ENCODE measurements at places on chromosomes 3 and 15.
A peak's percentile ranks its signal among the peaks of the same experiment; 100 is the strongest.

DNA sequence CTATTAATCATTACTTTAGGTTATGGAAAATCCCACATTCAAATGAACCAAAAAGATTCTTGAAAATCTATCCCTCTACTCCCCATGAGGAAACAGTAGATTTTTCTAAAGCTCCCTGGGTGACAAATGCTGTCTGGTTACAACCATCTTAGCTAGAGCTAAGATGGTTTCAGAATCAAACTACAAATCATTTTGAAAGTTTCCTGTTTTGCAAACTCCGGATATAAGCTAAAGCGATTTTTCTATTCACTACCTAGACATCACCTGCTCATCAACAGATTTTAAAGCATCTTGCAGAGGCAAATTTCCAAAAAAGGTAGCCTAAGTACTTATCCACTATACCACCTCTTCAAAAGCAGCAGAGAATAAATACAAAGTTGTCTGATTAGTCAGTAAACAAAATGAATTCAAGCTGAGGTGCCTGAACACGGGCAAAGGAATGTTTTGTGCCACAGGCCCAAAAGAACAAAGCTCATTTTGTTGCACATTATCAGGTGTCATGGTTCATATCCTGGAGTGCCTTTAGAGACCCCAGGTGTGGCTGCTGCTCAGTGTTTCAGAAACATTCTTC lies 204.9 kb downstream of the TNIK start:
- DNase-seq, result no peak

DNA sequence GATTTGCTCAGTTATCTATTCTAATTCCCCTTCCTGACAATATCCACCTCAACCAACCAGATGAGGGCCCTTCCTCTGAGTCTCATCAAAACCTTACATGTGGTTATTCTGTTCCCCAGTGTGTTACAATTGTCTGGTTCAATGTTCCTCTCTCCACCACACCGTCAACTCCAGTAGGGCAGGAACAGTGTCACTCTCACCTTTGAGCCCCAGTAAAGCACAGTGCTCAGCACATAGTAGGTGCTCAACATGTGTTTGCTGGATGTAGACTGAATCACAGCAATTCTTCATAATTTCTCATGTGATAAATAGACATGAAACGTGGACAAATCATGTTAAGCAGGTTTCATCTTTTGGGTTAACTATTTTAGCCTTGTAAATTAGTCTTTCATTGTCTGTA lies 103.0 kb upstream of the EIF1B start:
- no peak for DNase-seq

DNA sequence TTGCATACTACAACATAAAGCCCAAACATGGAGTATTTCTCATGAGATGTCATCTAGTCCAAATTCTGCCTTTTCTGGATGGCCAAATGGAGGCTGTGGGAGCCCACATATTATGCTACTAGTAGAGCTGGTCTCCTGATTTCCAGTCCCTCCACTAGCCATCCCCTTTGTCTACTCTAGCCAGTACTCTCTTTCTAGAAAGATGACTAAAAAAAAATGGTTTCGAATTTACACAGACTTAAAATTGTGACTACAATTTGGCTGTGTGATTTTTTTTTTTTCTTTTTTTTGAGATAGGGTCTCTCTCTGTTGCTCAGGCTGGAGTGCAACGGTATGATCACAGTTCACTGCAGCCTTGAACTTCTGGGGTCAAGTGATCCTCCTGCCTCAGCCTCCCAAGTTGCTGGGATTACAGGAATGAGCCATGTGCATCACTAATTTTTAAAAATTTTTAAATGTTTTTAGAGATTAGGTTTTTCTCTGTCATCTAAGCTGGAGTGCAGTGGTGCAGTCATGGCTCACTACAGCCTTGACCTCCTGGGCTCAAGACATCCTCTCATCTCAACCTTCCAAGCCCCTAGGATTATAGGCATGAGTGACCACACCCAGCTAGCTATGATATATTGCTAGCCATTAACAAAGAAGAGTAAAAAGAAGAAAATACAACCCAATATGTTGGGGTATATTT lies 273.9 kb downstream of the ADAMTSL3 start:
- DNase-seq, result no peak

GRCh38 chr3:108287146-108287545 lies 9.2 kb upstream of the HHLA2 start:
- peak; percentile 9 for DNase-seq

- no peak for DNase-seq
These were observed 44.7 kb downstream of the CD200 start for GRCh38 chr3:112377568-112378071.

DNA sequence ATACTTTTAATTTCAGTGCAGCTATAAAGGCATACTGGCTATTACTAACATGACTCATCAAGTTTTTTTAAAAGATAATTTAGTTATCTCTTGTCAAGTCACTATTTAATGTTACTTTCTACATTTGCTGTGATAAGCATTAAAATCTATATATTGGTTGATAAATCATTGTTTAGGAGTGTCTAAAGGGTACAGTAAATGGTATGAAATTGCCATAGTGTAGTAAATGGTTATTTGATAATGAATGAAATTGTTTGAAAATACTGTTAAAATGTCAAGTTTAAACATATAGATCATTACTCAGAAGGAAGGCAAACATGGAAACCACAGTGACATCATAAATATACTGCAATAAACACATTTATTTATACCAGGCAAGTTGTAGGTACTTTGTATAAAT lies 13.2 kb upstream of the BNIP2 start:
- no peak for DNase-seq

DNA sequence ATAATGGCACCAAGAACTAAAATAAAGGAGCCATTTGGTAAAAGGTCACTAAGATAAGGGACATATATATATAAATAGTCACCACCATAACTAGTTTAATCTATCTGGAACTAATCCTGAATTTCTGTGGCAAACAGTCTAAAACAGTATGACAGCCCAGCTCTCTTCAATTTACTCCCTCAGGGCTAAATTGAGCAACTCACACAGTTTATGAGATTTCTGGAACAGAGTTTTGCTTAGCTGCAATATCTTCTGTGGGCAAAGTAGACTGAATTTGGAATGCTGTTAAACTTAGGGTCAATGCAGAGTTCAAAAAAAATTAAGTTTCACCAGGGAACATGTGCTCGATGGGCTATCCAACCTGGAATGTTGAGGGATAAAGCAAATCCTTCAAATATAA lies 70.1 kb upstream of the VEPH1 start:
- DNase-seq, result no peak

GRCh38 chr15:58585693-58586443 lies 154.1 kb downstream of the LIPC start:
- no peak for DNase-seq

DNA sequence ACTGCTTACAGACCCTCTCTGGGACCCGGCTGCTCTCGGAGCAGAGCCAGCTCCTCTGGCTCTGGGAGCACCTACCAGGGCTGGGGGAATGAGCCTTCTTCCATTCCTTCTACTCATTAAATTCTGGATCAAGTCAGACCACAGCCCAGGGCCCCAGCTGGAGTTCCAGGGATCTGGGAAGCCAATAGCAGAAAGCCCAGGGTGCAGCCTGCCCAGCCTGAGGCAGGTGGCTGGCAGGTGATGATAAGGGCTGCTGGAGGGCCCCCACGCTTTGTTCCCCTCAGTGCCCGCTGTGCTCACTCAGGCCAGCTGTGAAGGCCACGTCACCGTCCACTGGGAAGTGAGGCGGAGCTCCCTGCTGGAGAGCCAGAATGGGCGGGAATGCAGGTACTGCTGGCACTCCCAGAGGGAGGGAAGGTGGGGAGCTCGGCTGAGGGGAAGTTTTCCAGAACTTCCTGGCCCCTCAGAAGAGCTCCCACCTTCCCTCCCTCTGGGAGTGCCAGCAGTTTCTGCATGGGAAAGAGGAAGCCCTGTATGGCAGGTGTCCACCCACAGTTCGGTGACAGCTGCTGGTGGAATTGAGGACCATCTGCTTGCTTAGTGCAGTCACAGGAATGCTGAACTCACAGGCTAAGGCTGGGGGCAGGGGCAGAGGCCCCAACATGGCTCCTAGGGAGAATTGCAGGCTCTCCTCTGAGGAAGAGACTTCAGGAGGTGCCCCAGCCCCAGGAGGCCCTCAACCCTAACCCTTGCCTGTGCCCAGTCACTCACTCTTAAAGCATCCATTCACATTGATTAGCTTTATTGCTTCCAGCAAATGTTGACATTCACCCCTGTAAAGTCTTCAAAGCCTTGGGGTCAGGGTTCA lies 12.6 kb upstream of the RTP3 start:
- DNase-seq, result no peak

DNA sequence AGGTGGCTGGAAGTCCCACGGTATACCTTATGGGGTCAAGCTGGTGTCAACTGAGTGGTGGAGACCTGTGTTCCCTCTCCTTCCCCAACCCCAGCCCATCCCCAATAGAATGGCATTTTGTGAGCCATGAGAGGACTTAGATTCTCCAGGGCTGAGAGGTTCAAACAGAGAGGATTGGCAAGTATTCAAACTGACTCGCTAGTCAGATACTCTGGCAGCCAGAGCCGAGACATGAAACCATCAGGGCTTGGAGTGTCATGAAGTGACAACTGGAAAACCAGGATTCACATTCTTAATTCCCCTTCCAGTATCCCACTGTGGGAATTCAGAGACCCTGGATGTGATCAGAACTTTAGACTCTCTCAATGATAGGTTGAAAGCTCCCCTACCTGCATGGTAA lies 159.4 kb upstream of the SNTN start:
- DNase-seq, result no peak

GRCh38 chr3:189322339-189322738 lies 150.6 kb downstream of the TPRG1 start:
- DNase-seq, result no peak

GRCh38 chr3:20344400-20344959 lies 158.5 kb upstream of the SGO1 start:
- no peak for DNase-seq

DNA sequence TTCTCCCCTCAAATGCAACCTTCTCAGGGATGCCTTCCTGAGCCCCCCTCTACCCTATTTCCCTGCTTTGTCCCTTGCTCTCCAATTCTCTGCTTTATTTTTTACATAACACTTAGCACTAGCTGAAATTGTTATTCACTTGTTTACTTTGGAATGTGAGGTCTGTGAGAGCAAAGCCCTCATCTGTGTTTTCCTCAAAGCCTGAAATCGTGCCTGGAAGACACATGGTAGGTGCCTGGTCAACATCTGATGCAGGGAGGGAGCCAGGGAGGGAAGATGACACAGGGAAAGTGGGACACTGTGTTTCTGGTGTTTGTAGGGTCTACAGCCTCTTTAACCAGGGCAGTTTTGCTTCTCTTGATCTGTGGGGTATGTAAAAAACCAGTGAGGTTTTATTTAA lies 23.6 kb downstream of the EIF2AK4 start:
- no peak for DNase-seq

DNA sequence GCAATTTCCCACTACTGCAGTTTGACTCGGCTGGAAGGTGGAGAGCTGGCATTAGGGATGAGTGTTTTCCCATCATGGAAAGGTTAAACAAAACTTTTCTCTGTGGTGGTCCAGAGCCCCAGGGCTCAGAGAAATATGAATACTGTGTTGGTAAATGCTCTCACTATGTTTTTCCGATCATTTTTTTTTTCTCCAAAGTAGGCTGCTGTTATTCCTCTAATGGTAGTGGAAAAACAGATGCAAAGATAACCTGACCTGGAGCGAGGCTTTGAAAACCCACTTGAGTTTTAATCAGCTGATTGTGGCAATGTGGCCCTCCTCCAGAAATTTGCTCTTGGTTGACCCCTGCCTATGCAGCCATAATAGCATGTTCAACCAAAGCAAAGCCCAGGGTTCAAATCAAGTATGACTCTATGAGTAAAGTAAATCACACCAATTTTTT lies 320.8 kb upstream of the CTNNB1 start:
- no peak for DNase-seq

GRCh38 chr15:55897560-55898336 lies 95.7 kb downstream of the NEDD4 start:
- peak; percentile 56 for DNase-seq

- no peak for DNase-seq
These were observed 111.5 kb downstream of the PDZRN3 start for GRCh38 chr3:73513260-73513659.

- DNase-seq, result no peak
These were observed 13.5 kb upstream of the MYO5C start for GRCh38 chr15:52309154-52309548.

- no peak for DNase-seq
These were observed 37.7 kb upstream of the FGD5 start for GRCh38 chr3:14780927-14781507.

GRCh38 chr15:67146234-67146633 lies 80.8 kb downstream of the SMAD3 start:
- no peak for DNase-seq

DNA sequence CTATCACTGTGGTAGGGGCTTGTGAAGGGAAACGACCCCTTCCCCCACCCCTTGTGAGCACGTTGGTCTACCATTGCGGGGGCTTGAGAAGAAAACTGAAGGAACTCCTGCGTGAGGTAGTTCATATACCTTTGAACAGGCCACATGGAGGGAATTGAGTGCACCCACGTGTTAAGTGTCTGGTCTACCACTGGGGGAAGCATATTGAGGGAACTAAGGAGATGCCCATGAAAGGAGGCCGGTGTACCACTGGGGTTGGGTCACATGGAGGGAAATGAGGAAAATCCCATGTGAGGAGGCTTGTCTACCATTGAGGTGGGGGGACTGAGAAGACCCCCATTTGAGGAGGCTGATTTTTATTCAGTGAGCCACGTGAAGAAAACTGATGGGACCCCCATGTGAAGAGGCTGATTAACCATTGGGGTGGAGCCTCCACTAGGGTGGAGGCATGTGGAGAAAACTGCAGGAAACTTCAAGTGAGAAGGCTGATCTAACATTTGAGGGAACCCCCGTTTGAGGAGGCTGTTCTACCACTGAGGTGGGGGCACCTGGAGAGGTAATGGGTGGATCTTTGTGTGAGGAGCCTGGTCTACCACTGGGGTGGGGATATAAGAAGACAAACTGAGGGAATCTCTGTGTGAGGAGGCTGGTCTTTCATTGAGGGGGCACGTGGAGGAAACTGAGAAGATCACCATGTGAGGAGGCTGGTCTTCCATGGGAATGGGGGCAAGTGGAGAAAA lies 163.2 kb downstream of the FBLN2 start:
- no peak for DNase-seq

DNA sequence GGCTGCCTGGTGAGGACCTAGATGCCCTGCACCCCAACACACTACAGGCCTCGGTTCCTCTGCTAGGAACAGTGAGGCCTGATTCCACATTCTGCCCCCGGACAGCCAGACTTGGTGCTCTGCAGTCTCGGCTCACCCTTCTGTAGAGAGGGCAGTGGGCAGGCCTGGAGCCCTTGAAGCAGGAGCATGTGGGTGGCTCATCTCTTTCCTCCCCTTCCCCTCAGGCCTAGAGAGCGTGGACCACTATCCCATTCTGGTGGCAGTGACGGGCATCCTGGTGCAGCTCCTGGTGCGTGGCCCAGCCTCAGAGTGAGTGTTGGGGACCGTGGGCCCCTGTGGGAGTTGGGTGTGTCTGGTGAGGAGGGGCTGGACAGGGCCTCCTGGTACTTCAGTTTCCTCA lies 3.3 kb downstream of the AMIGO3 start:
- no peak for DNase-seq
